ENCODE measurements at places on chromosomes 3 and 15.
A peak's percentile ranks its signal among the peaks of the same experiment; 100 is the strongest.

DNA sequence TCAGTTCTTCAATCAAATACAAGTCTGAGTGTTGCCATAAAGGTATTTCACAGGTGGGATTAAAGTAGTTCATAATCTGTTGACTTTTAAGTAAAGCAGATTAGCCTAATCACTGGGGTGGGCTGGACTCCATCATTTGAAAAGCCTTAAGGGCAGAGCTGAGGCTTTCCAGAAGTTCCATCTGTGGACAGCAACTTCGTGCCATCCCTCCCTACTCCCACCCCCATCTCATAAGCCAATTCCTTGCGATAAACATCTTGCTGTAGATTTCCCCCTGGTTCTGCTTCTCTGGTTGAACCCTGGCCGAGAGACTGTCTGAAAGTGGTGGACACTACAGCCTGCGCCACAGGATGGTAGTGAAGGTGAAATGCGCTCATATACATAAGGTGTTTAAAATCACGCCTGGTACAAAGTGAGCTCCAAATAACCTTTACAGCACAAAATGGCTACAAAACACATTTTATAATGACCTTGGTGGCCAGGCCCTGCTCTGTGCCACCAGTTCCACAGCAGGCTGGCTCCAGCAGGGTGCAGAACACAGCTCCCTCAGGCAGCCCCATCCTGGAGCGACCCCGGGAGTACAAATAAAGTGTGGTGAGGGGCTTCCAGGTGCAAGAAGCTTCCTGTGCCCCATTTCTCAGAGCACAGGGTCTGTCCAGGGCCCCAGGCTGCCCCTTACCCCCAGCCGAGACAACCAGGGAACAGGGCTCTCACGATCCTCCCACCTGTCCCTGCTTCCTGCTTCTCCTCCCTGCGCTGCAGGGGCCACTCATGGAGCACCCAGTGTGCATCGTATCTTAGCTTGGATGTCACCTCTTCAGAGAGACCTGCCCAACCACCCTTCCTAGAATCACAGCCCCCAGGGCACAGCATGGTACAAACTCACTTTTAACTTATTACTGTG lies 25.8 kb upstream of the GATA2 start:
- DNase-seq, result no peak

- DNase-seq, result no peak
Observed at GRCh38 chr3:9223672-9224071, 25.8 kb downstream of the SRGAP3 start.

- DNase-seq, result no peak
Observed at GRCh38 chr3:84820126-84820525, 138.7 kb upstream of the CADM2 start.

- DNase-seq, result no peak
Observed at GRCh38 chr3:119924111-119925094, 142.5 kb downstream of the NR1I2 start.

GRCh38 chr3:182784542-182784941 lies 8.8 kb upstream of the ATP11B start:
- DNase-seq, result no peak

DNA sequence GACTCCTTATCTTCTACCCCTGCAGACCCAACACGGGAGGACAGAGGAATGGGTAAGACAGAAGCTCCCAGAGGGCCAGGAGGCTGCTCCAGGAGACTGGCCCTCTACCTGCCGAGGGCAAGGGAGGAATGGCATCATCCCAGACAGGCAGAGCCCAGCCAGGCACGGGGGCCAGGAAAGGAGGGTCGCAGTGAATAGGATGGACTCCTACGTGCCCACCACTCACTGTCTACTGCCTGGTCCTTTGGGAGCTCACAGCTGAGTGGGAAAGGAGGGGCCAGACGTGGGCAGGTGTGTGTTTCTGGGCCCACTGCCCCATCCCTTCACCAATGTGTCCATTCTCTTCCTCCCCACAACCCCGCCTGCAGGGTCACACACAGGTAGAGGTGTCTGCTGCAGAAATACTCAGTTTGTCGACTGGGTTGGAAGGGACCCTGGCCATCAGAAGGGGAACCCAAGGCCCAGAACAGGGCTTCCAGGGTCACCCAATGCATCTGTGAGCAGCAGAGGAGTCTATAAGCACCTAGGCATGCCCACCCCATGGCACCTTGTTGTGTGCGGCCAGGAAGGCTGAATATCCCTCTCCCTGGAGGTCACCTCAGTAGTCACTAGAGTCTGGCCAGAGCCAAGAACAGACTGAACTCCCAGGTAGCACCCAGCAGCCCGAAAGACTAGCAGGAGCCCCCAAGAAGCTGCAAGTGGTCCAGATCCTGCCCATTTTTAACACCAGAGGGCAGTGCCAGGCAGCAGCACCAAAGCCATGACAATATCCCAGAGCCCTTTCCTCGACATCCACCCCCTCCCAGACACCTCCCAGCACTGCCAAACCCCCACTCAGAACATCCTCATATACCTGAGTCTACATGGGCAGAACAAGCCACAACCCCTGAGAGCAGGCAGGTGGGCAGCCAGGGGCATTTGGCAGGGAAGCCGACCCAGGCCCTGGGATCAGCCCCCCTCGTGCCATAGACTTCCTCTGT lies 24.0 kb downstream of the TKT start:
- no peak for DNase-seq

DNA sequence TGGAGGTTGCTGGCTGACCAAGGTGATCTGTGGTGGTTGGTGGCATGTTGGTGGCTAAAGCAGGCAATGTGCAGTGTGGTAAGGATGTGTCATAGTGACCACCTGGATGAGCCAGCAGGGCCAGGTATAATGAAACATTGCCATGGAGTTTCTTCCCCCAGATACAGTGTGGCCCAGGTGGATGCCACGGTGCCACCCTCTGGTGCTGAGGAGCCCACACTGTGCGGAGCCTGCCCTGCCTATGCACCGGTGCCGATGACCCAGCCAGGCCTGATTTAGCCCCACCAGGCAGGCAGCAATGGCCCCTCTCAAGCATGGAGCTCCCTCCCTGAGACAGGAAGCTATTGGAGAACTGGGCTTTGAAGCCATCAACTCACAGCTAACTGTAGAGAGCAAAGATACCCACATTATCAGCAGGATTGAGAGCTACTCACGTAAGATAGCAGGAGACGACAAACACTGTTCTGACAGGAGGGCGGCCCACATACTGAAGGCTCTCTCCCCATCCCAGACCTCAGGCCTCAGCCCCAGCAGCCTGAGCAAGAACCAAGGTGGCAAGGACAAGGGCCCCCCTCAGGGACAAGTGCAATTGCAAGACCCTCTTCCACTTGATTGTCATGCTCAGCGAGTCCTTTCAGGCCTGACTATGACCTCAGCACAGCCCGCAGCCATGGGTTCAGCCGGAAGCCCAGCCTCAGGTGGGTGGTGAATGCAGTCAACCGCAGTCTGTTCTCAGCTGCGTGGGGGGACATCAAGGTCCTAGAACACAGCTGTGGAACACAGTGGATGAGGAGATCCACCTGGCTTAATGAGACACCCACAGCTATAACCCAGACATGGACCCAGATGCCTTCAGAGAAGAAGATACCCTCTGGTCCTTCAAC lies 82.8 kb upstream of the CDV3 start:
- DNase-seq, result peak; percentile 49

DNA sequence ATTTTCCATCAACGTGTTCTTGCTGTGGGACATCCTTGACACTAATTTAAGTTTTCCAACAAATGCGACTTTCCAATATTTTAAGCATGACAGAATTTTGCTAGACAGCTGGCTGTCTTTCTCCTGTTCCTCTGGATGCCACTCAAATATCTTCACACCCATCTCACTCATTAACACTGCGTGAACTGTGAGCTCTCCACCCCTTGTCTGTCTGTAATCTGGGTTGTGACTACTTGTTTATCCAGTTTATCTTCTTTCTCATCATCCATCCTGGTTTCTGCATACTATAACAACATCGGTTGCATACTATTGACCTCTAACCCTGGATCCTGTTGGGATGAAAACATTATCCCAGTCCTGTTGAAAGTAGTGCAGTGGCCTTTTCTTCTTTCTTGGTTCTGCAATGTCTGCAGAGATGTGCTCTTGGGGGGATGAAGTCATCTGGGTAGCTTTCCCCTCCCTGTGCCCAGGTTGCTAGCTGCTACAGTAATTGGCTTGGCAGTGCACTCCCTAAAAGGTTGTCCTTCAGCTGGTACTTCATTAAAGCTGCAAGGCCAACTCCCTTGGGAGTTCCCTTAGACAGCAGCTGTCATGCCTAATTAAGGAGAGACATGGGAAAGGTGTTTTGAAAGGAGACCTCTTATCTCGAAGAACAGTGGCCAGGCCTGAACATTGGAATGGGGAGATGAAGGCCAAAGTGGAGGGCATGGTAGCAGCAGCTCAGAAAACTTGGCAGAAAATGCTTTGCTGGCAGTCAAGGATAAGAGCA lies 24.7 kb downstream of the KAT2B start:
- no peak for DNase-seq

- no peak for DNase-seq
Observed at GRCh38 chr15:68228971-68229385, 550 bp downstream of the CLN6 start.

DNA sequence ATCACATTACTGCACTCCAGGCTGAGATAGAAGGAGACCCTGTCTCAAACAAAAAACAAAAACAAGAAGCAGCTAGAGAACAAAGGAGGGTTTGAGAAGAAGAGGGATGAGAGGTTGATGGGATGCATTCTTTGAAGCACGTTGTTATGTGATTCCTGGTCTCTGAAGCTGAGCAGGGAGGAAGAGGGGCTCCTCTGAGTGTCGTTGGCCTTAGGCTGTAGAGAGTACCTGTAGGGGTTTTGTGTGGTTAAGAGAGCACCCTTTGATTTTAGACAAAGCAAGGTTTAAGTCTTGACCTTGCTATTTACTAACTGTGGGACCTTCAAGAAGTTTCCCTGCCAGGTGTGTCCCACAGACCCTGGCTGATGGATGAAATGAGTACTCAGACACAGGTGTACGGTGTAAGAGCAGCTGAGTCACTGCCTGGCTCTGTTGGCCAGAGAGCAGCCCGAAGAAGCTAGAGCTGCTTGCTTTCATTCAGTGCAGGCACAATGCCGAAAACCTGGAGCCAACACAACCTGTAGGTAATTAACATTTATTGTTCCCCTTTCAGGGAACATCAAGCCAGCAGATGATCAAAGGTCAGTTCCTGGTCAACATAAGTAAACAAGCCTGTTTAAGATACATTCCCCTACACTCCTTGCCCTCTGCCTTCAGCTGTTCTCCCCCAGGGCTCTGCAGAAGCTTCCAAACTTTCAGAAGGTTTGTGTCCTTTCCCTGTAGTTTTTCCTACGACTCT lies 67.2 kb downstream of the LRRK1 start:
- DNase-seq, result peak; percentile 81
